Hematopoietic multipotent progenitor cell treated with erythropoietin and hydrocortisone succinate and interleukin-3 and kit ligand, for 8 days (in vitro differentiated cells): ENCODE measurements at places on chromosomes 11 and 22.

DNA sequence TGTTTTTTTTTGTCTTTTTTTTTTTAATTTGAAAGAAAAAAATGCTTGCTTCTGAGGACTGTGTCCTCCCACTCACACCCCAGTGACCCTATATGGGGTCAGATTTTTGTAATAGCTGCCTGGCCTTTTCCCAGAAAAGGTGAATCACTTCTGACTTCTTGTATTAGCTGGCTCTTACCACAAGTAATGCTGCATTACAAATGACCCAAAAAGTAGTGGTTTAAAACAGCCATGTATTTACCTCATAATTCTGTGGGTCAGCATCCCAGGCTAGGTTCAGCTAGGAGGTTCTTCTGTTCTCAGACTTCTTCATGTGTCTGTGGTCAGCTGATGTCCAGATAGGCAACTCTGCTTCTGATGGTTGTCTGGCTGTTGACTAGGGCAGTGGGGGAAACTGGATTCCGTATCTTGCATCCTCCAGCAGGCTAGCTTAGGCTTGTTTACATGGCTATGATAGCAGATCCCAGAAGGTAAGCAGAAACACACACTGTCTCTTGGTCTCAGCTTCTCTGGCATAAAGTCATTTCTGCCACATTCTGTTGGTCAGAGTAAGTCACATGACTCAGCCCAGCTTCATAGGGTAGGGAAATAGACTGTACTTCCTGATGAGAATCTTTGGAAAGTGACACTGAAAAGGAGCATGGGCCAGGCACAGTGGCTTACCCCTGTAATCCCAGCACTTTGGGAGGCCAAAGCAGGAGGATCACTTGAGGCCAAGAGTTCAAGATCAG is 19.5 kb downstream of the LHFPL7 start:
- DNase-seq = no peak

- no peak for DNase-seq
Measured at GRCh38 chr11:47918370-47918690, 62.0 kb upstream of the PTPRJ start.

DNA sequence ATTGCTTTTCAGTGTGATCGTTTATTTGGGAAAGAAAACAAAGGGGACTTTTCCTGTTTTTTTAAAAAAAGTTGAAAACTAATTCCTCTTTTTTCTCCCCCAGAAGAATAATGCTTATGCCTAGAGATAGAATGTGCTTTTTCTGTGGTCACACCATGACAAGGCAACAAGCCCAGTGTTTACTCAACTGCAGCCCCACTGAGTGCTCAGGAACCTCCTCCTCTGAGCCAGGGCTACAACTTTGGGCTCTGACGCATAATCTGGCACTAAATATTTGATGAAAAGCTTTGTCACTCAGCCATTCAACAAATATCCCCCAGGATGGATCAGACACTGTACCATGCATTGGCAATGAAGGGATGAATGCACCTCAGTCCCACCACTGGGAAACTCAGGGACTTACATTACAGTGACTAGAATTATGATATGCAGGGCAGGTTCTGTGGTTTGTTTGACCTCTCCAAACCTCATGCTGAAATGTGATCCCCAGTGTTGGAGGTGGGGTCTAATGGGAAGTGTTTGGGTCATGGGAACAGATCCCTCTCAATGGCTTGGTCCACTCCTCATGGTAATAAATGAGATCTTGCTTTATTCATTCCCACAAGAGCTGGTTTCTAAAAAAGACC is 155.9 kb downstream of the CCDC34 start:
- DNase-seq = no peak

- no peak for DNase-seq
Measured at GRCh38 chr11:128135451-128135850, 451.9 kb downstream of the ETS1 start.

GRCh38 chr22:49325531-49326395 is 501.9 kb downstream of the BRD1 start:
- no peak for DNase-seq

DNA sequence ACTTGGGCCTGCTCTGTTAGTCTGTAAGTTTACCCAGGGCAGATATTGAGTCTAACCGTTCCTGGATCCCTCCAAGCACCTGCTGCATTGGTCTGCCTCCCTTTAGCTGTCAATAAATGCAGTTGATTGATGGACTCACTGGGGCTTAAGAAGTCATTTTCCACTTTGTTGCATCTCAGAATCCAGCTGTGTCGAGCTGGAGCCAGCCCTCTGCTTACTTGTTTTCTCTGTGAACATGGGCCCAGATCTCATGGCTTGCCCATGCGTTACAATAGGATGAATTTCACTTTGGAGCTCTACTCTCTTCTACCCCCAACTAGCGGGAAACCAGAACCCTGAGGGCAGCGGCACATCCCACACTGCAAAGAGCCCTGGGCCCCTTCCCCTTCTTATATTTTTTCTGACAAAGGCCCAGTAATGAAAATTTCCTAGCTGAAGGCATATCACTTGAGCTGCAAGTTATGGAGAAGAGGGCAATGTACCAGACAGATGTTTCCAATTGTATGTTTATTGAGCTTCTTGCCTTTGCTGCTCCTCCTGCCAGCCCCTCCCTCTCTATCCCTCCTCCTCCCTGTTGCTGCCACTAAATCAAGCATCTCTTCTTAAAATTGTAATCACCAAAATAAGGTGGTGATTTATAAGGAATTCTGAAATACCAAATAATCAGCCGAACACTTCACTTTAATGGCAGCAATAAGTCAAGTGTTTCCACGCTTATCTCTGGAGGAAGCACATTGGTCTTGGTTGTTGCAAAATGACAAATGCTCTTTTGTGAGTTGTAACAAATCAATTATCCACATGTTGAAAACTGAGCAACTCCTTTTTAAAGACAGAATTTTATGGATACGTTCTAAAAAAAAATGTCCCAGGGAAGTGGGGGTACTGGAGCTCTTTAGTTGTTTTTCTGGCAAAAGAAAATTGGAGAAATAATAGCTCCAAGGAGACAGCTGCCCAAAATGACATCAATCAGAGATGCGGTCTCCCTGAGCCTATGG is 212.3 kb upstream of the ZBED5 start:
- DNase-seq = no peak
